ENCODE measurements at places on chromosomes 7 and 10.

- DNase-seq: no peak
Observed at GRCh38 chr10:113267619-113268562, 285.0 kb upstream of the HABP2 start.

DNA sequence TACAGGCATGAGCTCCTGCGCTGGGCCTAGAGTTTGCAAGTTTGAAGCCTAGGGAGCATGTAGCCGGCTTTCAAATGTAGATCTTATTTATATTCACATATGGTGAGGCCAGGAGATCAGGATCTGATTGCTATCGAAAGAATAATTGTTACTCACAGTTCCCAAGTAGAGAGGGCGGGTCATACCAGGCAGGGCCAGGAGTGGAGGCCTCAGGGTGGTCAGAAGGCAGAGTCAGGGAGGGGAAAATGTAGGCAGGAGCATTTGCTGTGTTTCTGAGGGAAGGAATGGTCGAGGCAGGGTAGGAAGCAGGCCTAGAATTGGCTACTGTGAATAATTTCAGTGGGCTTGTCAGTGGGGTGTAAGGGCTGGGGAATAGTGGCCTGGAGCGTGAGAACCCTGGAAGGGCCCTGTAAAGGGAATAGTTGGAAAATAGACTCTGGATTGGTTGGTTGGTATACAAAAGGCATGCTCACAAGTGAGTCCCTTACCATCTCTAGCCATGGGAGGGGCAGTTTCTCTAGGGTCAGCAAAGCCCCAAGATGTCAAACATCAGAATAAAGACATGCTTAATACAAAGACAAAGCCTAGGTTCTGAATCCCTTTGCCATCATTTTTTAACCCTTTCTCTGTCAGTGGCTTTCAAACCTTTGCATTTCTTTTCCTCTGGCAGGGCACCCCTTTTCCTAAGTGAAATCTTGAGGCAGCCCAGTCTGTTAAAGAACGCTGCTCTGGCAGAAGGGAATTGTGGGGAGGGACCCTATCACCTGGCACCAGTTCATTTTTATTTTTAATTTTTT is 36.0 kb upstream of the DLG5 start:
- DNase-seq: no peak

DNA sequence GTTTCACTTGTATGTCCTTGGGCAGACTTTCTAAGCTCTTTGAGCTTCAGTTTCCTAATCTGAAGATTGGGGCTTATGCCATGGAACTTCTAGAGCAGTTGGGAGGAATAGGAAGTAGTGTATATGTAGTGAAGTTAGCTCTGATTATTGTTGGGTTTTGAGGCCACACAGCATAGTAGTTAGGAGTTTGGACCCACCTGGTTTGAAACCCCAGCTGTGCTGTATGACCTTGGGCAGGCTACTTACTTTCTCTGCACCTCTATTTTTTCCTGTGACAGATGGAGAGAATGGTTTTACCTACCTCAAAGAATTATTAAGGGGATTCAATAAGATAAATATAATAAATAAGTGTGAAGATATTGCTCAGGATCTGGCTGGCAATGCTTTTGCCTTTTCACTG is 61.4 kb upstream of the ADRB1 start:
- DNase-seq: no peak

GRCh38 chr7:127881564-127881963 is 149.7 kb downstream of the LRRC4 start:
- DNase-seq: no peak

GRCh38 chr10:79168210-79168609 is 99.4 kb downstream of the ZMIZ1 start:
- no peak for DNase-seq
